ENCODE measurements at places on chromosomes 1 and 21.
A peak's percentile ranks its signal among the peaks of the same experiment; 100 is the strongest.

- no peak for DNase-seq
These were observed 64.9 kb downstream of the TAS1R2 start for GRCh38 chr1:18794561-18794960.

DNA sequence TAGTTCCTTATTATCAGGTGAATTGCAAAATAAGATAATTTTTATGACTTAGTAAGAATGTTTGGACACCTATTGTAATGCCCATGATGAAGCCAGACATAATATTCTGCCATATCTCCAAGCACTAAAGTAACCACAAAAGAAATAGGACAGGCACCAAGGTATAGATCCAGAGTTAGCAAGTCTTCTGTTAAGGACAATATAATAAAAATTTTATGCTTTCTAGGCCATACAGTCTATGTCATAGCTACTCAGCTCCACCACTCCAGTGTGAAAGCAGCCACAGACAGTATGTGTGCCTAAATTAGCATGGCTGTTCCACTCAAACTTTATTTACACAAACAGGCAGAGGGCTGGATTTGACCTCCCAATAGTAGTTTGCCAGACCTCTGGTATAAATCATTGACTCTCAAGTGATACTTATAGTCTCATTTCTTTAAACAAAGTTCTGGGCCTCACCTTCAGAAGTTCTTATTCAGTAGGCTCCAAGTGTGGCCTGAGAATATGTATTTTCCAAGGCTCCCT lies 88.3 kb downstream of the SCMH1 start:
- DNase-seq, result no peak

DNA sequence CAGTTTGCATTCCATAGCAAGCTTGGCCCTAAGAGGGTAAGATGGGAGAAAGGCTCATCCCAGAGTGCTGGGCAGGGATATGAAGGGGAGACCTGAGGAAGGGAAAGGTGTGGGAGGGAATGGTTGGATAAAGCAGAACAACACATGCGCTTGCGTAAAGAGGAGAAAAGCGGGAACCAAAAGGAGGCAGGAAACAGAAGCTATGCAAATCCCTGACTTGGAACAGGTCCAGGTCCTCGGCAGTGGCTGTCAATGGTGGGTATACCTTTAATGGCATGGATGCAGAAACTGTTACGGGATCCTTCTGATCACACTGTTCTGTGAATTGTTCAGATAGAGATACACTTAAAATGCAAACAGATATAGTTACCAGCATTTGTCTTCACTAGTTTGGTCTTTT lies 455.6 kb downstream of the SIPA1L2 start:
- DNase-seq, result no peak

GRCh38 chr1:87024936-87025540 lies 110.6 kb downstream of the HS2ST1 start:
- no peak for DNase-seq

- DNase-seq, result no peak
These were observed 2.4 kb downstream of the FCN3 start for GRCh38 chr1:27372022-27372807.

- DNase-seq, result peak; percentile 91
These were observed 1.5 kb downstream of the TOMM40L start for GRCh38 chr1:161227196-161227871.

GRCh38 chr21:17784180-17784598 lies 35.0 kb downstream of the C21orf91 start:
- DNase-seq, result no peak

GRCh38 chr21:31873696-31874599 lies 1.1 kb downstream of the HUNK start:
- DNase-seq, result peak; percentile 10

- no peak for DNase-seq
These were observed 103.9 kb downstream of the DPYD start for GRCh38 chr1:97816927-97817326.

- no peak for DNase-seq
These were observed 8.7 kb downstream of the B3GALNT2 start for GRCh38 chr1:235495551-235495950.

DNA sequence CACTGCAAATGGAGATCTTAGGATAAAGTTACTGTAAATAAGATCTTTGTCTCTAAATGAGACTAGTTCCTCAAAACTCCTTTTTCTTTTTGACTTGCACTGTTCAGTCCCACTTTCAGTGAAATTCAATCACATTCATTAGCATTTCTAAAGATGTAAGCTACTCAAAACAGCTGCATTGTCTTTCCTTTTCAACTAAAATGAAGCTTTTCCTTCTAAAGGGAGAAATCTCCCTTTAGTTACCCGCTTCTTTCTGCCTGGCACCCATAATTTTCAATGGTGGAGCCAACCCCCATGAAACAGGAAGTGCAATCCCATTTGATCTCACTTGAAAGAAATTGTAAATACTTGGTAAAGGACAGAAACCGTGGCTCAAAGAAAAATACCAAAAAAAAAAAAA lies 387.4 kb upstream of the PKN2 start:
- no peak for DNase-seq

GRCh38 chr1:38246955-38247952 lies 200.7 kb upstream of the POU3F1 start:
- no peak for DNase-seq

DNA sequence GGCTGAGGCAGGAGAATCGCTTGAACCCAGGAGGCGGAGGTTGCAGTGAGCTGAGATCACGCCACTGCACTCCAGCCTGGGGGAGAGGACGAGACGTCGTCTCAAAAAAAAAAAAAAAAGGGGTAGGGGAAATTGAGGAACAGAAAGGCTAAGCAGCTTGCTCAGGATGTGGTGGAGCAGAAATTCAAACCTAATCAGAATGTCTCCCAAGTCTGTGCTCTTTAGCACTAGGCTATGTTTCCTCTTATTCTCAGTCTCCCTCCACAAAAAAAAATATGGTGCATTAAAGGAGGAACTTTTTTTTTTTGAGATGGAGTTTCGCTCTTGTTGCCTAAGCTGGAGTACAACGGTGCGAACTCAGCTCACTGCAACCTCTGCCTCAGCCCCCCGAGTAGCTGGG lies 114.2 kb downstream of the SLC16A1 start:
- DNase-seq, result no peak

- DNase-seq, result peak; percentile 28
These were observed 28.3 kb upstream of the VPS13D start for GRCh38 chr1:12201352-12202189.

GRCh38 chr1:75423616-75424015 lies 187.3 kb downstream of the SLC44A5 start:
- DNase-seq, result no peak

- DNase-seq, result peak; percentile 69
These were observed at the start of gene ST6GALNAC3 for GRCh38 chr1:76074321-76075187. TSS of gene ST6GALNAC3 (plus strand) at chr1:76074746.

- DNase-seq, result no peak
These were observed 9.6 kb downstream of the BCAR3 start for GRCh38 chr1:93672069-93672468.

DNA sequence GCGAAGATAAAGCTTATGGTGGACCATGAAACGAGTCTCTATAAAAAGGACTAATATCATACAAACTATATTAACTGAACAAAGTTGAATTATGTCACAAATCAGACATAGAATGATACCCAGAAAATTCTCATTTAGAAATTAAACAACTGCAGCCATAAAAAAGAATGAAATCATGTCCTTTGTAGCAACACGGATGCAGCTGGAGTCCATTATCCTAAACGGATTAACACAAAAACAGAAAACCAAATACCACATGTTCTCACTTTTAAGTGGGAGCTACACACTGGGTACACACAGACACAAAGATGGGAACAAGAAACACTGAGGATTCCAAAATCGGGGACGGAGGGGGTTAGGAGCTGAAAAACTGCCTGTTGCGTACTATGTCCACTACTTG lies 11.5 kb downstream of the COP1 start:
- no peak for DNase-seq

DNA sequence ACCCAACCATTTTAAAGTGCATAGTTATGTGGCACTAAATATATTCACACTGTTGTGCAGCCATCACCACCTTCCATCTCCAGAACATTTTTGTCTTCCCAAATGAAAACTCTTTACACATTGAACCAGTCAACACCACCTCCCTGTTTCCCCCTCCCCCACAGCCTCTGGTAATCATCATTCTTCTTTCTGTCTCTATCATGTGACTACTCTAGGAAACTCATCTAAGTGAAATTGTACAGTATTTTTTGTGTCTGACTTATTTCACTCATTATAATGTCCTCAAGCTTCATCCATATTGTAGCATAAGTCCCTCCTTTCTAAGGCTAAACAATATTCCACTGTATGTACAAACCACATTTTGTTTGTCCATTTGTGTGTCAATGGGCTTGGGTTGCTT lies 128.0 kb downstream of the RUNX1 start:
- no peak for DNase-seq

GRCh38 chr1:154784924-154785531 lies 85.1 kb downstream of the KCNN3 start:
- peak; percentile 50 for DNase-seq

- no peak for DNase-seq
These were observed 33.9 kb upstream of the ZNF362 start for GRCh38 chr1:33222381-33222780.

DNA sequence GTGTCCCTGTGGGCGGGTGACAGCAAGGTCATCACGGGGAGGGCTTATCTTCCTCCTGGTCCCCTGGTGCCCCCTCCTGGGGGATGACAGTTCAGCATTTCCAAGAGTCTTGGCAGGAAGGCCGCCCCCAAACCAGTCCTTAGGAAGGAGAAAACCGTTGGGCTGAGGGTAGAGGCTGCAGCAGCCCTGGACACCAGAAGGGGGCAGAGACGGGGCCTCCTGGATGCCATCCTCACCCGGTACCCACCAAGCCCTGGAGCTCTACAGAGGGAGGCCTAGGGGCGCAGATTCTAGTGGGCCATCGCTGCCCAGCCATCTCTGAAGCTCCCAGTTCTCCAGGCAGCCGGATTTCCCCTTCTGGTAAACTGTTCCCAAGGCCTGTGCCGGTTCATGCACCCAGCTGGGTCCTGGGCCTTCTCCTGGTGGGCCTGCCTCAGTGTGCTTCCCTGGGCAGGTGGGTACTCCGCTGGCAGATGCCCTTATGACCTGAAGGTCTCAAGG lies 14.8 kb upstream of the ZNF669 start:
- no peak for DNase-seq

- no peak for DNase-seq
These were observed 89.0 kb upstream of the RAVER2 start for GRCh38 chr1:64655861-64656260.

Data from CD4-positive, alpha-beta T cell treated with Interleukin-2 at 100 ng/mL for 4 hours (primary cell).